Stimulated activated CD4-positive, alpha-beta T cell treated with anti-CD3 and anti-CD28 coated beads, Interleukin-1b, Interleukin-23, amount 100 ng/mL, for 1 hour (primary cell): ENCODE measurements at places on chromosomes 3 and 15.

- no peak for DNase-seq
Measured at GRCh38 chr3:114902691-114903101, 244.4 kb downstream of the ZBTB20 start.

DNA sequence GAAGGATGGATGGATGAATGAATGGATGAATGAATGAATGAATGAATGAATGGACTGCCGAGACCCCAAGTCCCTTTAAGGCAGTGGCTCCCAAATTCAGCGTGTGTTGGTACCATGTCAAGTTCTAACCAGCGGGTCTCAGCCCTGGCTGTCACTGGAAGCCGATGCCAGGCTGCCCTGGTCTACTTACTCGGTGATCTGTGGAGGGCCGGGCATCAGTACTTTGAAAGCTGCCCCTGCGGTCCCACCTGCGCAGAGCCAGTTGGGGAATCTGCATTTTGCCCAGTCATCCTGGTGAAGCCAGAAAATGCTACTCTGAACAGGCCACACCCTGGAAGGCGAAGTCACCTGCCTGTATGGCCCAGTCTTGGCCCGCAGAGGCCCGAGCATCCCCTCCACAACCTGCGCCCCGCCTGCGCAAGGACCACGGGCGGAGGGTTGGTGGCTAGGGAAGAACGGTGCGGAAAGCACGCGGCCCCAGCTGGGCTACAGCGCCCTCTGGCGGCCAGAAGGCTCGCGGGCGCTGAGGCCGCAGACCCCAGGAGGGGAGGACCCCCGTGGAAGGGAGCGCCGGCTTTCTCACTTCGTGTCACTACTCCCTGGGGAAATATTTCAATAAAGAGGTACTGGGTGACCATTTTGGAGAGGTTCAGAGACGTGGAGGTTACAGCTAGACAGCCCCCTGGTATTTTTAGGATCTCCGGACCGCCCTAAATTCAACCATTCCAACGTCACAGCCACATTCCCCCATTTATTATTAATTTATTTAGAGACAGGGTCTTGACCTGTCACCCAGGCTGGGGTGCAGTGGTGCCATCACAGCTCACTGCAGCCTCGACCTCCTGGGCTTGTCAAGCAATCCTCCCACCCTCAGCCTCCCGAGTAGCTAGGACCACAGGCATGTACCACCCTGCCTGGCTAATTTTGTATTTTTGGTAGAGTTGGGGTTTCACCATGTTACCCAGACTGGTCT lies 34.9 kb downstream of the PRKCD start:
- DNase-seq: no peak

DNA sequence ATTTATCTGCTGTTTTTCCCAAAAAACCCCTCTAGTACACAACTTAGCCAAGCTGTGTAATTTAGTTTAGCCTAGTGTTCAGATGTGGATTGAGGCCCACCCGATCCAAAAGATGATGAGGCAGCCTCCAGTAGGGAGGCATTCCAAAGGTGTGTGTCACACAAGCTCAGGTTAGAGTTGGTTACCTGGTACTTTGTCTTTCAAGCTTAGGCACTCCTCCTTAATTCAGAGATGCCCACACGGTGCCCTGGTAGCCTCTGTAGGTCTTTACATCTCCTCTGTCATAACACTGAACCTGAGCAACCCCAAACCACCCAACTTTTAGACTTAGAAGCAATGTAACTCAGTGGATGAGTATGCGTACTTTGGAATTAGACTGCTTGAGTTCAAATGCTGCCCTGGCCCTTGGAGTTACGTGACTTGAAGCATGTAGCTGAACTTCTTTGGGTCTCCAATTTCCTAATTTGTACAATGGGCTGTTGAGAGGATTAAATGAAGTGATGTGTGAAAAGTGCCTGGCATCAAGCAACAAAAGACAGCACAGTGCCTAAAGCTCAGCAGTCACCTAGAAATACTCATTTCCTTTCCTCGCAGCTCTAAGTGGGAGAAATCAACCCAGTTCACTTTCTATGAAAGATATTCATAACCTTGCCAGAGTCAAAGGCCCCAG lies 284.6 kb upstream of the RARB start:
- DNase-seq: no peak

DNA sequence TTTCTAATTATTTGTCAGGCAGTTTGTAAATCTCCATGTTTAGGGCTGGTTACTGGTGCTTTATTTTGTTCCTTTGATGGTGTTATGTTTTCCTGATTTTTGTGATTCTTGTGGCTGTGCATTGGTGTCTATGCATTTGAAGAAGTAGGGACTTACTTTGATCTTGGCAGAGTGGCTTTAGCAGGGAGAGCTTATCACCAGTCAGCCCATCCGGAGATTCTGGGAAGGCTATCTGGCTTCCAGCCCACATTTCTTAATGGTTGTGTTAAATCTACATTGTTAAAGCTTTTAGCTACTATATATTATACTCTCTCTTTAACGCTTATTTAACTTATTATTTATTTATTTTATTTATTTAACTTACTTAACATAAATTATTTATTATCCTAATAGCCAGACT lies 35.1 kb downstream of the FBXL2 start:
- DNase-seq: no peak

GRCh38 chr3:10482631-10483363 lies 22.6 kb downstream of the ATP2B2 start:
- DNase-seq: no peak

- no peak for DNase-seq
Measured at GRCh38 chr15:56774356-56774755, 41.0 kb upstream of the ZNF280D start.

- no peak for DNase-seq
Measured at GRCh38 chr3:72347819-72348319, 500.4 kb downstream of the SHQ1 start.

DNA sequence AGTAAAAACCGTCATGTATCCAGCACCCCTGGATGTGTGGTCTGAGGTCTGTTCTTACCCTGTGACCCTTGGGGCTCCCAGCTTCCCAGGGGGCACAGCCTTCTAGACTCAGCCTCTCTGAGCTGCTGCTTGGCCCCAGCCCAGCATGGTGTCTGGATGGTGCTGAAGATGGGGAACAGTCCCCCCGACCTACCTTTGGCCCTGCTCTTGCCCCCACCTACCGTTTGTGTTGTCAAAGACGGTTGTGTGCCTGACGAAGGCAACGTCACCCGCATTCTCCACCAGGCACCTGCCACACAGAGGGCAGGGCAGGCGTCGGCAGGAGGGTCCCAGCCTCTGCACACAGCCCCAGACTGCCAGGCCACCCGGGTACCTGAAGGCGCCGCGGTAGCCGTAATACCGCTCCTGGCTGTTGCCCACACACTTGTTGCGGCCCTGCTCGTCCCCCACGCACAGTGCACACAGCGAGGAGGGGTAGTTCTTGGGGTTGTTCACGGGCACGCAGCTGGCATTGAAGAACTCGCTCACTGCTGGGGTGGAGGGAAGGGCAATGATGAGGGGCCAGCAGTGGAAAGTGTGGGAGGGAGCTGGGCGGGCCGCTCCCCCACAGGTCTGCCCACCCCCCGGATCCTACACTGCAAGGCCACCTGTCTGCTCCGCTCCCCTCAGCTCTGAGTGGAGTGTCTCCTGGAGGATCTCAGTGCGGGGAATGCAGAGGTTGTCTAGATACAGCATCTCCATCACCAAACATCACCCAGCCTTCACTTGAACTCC lies 21.0 kb downstream of the MELTF start:
- DNase-seq: no peak
